Activated naive CD8-positive, alpha-beta T cell treated with anti-CD3 and anti-CD28 coated beads, Interleukin-2, amount 10 ng/mL, durations not matched to agents 7 days and 5 days (primary cell): ENCODE measurements at places on chromosomes 7 and 10.

DNA sequence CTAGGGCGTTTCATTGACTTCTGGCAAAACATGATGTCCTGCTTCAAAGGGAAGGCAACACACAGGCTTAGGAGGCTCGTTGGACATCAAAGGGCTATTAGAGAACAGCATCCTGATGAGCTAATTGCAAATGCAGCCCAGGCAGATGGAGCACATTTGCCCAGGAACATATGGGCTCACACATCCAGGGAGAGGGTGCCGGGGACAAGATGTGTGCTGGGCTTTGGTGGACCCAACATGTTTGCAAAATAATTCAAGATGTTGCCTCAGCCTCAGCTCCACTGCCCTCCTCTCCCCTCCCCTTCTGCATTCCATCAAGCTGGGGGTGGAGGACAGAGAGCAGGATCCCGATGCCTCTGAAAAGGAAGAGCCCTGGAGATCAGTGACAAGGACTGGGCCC, 217.1 kb upstream of the ZMIZ1 start:
- no peak for DNase-seq

DNA sequence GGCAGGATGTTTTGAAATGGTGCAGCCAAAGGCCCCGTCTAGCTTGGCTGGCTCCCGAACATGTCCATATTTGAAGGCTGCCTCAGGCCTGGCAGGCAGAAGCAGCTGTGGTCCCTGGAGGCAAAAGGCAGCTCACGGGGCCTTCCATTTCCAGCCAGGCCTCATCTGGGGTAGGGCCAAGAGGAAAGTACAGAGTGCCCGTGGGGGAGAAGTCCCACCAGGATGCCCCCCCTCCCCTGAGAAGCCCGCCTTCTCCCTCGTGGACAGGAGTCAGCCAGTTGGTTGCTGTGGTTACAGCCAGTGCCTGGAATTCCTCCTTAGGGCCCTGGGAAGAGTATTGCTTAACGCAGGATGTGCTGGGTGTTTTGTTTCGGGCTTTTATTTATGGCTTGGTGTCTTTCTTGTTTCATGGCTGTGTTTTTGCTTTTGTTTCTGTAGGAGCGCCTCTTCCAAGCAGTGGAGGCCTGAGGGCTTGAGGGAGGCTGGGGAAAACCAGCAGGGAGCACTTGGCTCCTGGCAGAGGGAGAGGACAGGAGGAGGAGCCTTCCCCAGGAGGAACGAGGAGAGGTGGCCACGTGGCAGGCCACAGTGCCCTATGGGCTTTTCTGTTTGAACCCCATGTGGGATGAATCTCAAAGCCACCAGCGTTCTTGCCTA, 45.4 kb downstream of the CHST3 start:
- DNase-seq = no peak

DNA sequence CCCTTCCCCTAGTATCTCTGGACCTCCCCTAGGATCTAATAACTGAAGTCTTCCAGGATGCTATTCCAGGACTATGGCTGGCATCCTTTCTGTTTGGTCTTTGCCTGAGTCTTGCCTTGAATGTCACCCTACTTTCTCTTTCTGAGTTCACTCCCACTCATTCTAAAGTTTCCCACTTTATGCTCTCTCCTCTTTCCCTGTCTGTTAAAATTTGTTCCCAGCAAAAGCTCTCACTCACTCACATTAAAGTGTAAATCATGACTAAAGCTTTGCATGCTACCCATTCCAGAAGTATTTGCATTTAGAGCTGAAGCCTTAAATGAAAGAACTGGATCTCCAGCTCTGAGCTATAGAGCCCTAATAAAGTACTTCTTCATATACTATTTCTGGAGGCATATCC, 42.1 kb upstream of the RAPGEF5 start:
- DNase-seq = no peak

DNA sequence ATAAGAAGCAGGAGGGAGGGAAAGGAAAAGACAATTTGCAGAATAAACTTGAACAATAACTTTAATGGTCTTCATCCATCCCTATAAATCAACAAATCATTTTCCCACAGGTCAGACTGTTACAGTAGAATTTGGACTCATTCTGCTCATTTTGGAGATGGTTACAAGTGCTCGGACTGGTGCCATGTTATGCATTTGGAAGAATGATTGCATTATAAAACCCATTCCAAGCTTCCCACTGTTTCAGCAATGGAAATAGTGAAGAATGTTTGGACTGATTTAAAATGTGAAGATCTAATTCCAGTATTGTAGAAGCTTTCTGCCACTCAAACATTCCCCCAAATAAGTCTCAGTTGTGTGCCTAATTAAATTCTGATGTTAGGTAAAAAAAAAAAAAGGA, 99.7 kb upstream of the ZEB1 start:
- no peak for DNase-seq

DNA sequence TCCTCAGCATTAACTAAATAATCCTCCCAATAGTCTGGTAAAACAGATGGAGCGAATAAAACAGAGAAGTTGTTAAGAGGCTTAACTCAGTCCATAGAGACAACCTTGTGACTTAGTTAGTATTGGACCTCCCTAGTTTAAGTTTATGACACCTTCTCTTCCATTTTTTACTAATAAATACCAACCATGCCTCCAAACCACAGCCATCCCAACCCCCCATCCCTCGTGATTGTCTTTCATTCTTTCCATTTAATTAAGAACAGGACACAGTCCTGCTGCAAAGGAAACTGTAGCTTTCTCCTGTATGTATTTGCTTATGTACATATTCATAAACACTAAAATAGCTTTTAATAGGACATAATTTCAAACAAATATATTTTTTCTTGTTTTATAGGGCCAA, 238.2 kb downstream of the SEMA3D start:
- no peak for DNase-seq
